ENCODE measurements at places on chromosomes 12 and 14.

- DNase-seq, result no peak
These were observed 511 bp downstream of the ANO6 start for GRCh38 chr12:45216230-45216982.

GRCh38 chr12:84636801-84637290, 275.8 kb downstream of the SLC6A15 start:
- DNase-seq, result peak; percentile 55

DNA sequence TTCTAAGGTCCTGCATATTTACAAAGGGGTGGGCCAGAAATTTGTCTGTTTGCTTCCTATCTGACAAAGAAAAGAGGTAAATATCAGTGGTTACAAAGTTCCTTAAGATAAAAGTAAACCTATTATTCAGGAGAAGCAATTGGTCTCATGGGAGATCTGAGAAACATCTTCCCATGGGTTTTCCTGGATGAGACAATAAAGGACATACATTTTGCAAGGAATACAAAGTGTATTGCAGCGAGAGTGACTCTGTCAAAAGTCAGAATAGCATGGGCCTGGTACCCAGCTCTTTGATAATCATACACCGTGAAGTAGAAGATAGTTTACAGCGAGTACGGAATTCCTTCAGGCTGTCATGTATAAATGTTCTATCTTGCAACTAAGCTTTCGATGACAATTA, 14.2 kb downstream of the LRRK2 start:
- DNase-seq, result no peak

GRCh38 chr12:4663971-4664505, 15.1 kb downstream of the NDUFA9 start:
- DNase-seq, result peak; percentile 64

DNA sequence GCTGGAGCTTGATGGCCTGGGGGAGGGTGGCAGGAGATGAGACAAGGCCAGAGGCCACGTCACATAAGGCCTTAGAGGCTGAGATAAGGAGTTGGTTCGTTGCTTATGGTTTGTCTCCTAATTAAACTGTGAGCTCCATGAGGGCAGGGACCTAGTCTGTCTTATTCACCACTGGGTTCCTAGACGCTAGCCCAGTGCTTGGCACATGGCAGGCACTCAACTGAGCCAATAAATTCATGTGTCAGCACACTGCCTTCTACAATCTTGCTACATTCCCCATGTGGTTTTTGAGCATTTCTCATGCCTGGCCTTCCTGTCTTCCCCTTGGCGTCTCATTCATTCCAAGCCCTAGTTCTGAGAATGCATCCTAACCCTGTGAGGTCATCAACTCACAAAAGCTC, 92.5 kb upstream of the MED13L start:
- DNase-seq, result peak; percentile 82

GRCh38 chr14:92563359-92563758, 49.8 kb downstream of the RIN3 start:
- no peak for DNase-seq

DNA sequence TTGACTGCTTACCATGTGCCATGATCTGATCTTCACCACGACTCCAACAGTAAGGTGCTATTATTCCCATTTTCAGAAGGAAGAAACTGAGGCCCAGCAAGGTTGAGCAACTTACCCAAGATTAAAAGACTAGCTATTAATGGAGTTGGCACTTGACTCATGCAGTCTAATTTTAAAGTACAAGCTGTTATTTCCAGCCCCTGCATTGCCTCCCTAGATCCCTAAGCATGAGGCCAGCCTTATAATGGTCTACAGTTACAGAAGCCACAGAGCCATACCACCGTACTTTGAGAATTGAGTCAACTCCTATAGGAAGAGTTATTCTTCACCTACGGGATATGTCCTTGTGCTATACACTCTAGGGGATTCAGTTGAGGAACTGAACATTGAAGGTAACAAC, 66.7 kb upstream of the RBM19 start:
- DNase-seq, result no peak

DNA sequence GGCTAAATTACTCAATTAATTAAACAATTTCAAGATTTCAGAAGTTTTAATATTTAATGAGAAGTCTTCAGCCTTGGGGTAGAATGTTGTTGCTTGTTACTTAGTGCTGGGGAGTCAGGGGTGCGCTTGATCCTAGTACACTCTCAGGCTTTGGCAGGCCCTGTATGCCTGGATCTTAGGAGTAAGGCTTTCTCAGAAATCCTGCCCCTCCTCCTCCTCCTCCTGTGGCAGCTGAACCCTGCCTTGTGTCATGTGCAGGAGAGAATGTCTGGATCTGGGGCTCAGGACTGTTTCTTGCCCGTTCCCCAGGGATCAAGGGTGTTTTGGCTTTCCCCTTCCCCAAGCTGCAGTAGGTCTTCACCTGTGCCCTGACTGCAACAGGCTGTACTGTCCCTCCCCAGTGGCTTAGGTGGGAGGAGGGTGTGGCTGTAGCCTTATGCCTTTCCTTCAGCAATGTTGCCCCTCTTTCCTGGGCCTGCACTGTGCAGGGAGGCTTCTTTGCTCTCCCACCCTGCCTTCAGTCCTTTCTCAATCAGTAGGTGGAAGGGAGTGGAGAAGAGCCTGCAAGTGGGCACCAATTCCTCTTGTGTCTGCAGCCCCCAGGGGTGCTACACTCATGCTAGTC, 108.2 kb downstream of the SLC38A6 start:
- no peak for DNase-seq

GRCh38 chr12:68403711-68404110, 71.5 kb upstream of the MDM1 start:
- DNase-seq, result peak; percentile 43
